ENCODE measurements at places on chromosomes 6 and 20. TPM values are rescaled to one million over a fixed set of nuclear protein-coding genes. Genes with fewer than 3 reads are reported as not detected.
A peak's percentile ranks its signal among the peaks of the same experiment; 100 is the strongest.

GRCh38 chr6:61538801-61539200 lies 747.2 kb downstream of the KHDRBS2 start:
- ATAC-seq: no peak

- no peak for ATAC-seq
Observed at GRCh38 chr6:12967686-12968085, 251.1 kb downstream of the PHACTR1 start.

DNA sequence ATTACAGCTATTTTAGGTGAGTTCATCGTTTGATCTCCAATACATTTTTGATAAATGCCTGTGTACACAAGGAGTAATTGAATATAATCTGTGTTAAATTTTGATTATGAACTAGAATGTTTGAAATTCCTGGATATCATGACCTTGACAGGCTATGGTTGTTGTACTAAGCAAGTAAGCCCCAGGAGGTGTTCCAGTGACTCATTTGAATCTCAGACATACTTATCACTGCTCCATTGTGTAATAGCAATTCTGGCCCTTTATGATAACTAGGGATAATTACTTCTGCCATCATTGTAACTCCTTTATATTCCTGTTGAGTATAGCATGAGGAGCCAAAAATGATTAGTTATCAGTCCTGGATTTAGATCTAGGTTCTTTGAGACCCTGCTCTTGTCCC lies 1424.6 kb upstream of the ADGRB3 start:
- no peak for ATAC-seq

GRCh38 chr20:6767536-6768227 lies at the start of gene BMP2:
BMP2 (plus strand) TSS chr20:6767686; CDS start chr20:6770127, 2,441 bp downstream.
- no peak for ATAC-seq

DNA sequence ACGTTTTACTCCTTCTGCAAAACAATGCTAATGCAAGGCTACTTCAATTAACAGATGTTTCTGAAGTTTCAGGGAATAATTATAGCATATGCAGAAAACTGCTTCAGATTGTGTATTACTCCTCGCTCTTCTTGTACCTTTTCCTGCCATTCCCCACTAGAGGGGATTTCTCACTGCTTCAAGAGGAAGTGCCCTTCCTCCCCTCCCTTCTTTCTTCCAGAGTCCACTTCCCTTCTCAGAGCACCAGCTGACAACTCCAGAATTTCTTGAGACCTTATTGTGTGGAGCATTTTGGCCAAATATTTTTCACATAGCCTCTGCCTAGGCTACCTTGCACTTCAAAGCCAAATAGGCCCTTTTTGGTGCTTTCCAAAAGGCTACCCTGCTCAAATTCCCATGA lies 12.7 kb upstream of the MCUR1 start:
- ATAC-seq: no peak

- no peak for ATAC-seq
Observed at GRCh38 chr6:35046862-35047261, 94.3 kb downstream of the TCP11 start.

DNA sequence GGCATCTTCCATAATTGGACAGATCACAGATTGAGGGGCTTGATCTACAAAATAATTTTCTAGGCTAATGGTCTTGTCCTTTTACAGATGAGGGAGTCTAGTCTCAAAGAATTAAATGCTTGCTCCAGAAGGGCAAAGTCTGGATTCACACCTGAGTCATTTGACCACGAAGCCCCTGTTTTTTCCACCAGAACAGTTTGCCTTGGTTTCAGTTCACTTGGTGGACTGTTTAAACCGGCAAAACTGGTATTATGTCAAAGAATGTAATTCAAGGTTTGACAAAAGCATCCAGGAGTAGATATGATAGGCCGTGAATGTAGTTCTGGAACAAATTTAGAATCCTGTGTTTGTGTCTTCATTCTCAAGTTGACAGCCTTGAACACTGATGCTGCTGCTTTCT lies 3.3 kb downstream of the MYO6 start:
- no peak for ATAC-seq

DNA sequence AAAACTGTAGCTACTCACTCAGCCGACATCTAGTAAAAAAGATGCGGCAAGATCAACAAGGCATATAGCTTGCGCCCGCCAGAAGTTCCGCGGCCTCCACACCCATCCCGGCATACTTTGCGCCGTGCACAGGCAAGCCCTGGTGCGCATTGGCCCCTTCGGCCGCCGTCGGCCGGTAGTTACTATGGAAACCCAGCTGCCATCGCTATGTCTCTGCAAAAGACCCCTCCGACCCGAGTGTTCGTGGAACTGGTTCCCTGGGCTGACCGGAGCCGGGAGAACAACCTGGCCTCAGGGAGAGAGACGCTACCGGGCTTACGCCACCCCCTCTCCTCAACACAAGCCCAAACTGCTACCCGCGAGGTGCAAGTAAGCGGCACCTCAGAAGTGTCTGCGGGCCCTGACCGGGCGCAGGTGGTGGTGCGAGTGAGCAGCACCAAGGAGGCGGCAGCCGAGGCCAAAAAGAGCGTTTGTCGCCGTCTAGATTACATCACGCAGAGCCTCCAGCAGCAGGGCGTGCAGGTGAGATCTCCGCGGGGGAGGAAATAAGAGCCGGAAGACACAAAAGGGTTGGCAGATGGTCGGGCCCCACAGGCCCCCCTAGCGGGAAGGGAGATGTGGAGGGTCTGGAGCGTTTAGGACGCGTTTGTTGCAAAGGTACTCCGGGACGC lies at the start of gene IRAK1BP1:
IRAK1BP1 (plus strand) TSS at position 182 of the 671 bp plus-strand sequence; CDS start at position 208, 26 bp downstream.
- peak; percentile 98 for ATAC-seq

DNA sequence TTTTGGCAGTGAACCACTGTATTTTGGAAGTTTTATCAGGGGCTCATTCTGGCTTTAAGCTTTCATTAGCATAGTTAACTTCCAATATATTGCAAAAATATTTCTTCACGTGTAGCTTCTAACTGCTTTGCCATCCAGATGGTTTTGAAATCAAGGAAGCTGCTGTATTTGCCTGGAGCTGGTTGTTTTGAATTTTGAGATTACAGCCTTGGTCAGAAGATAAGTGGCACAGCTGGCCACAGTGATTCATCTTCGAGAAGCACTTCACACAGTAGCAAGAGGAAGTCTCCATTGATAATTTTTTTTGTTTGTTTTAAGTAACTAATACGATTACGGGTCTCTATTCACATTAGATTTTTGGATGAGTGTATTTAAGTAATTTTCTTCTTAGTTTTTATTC lies 3.8 kb downstream of the APCDD1L start:
- ATAC-seq: no peak

GRCh38 chr6:96089173-96089572 lies 73.4 kb downstream of the FUT9 start:
- ATAC-seq: no peak

DNA sequence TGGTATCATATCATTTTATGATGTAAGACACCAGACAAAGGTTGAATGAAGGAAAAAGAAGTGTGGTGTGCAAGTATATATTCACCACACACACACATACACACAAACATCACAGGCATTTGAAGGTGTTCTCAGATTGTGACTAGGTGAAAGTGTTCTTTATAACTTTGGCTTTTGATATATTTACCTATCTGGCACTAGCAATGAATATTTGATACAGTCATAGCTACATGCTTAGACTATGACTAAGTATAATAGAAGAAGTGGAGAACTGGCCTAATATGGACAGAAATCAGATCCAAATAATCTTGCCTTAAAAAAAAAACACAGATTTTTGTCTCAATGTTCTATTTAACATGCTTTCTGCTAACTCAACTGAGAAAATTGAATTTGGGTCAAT lies 809.9 kb downstream of the KIF16B start:
- no peak for ATAC-seq

DNA sequence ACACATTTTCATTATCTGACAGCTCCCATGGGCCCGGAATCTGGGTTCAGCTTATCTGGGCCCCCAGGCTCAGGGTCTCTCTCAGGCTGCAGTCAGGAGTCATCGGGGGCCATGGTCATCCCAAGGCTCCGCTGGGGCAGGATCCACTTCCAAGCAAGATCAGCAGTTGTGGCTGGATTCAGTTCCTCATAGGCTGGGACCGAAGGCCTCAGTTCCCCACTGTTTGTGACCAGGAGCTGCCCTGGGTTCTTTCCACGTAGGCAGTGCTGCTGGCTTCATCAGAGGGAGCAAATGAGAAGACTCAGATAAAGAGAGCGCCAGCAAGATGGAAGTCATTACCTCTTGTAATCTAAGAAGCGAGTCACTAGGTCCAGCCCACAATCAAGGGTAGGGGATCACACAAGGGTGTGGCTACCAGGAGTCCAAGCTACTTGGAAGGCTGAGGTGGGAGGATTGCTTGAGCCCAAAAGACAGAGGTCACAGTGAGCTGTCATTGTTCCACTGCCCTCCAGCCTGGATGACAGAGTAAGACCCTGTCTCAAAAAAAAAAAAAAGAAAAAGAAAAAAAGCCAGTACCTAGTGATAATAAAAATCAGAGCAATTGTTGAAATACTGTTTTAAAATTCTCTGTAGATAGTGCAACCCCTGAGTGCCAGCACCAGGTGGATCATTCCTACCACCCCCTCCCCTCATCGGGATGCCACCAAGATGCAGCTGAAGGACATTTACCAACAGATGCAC lies 162.7 kb downstream of the NFATC2 start:
- no peak for ATAC-seq

DNA sequence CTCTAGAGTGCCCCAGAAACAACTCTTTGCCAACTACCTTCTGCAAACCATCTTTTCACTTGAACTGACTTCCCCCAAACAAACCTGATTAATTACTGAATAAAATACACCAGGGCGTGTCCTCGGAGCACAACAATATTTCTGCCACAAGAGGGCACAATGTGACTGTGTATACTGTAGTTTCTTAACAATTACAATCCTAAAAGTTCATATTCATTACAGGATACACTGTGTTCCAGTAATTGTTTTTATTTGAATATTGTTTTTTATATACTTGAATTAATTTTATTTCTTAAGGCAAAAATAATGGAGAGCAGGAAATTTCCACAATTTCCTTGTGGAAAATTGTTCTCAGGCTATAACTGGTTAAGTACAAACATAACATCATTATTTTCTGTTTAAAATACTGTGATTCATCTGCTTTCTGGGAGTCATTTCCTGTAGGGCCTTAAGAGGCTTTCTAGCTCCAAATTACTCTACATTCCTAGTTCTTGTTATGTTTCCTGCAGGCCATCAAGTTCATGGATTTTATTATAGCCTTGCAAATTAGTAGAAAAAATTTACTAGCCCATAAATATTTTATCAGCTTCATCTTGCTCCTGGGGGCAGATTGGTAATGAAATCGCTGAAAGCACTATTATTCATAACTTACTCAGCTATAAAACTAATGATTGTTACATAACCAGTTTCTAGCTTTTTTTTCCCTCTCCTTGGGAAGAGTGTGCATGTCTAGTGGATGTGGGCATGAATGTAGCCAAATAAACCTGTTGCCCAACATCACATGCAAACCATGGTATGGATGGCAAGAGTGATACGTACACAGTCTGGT lies 51.9 kb upstream of the SLC22A16 start:
- ATAC-seq: peak; percentile 68

GRCh38 chr20:40813029-40813431 lies 124.0 kb upstream of the MAFB start:
- ATAC-seq: no peak

DNA sequence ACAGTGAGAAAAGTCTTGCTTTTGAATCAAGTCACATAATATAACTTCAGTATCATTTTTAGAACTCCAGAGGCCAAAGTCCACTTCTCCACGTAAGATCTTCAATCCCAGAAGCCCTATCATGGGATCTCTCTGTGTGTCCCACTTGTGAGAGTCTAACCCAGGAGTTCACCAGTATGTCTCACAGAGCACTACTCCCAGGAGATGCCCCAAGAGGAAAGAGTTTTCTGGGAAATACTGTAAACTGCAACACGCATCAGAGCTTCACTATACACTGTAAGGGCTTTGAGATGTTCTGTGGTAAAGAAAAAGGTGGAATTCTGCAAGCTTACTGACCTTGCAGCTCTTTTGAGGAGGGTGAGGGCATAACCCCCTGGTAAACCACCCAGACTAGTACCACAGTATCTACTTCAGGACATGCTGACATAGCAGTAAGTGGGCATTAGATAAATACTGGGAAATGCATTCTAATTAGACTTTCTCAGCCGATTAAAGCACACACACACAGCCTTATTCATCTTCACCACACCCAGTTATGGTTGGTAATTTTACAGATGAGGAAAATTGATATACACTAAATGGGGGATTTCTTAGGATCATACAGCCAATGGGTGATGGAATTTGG lies 12.3 kb downstream of the DCBLD1 start:
- no peak for ATAC-seq

The OVOL2 gene
- not detected for total RNA-seq

The LST1 gene
- total RNA-seq: 8.1 TPM

The RIPPLY2 gene
- not detected for total RNA-seq

The TNXB gene
- 26.8 TPM for total RNA-seq

The METTL24 gene
- not detected for total RNA-seq

The NRSN1 gene
- not detected for total RNA-seq

The MLN gene
- not detected for total RNA-seq

The MEI4 gene
- not detected for total RNA-seq

The BACH2 gene
- 3.0 TPM for total RNA-seq

The GMPR gene
- total RNA-seq: not detected

The ACTL10 gene
- 2.6 TPM for total RNA-seq

All from activated T-helper 17 cell treated with anti-CD3 and anti-CD28 coated beads, Interleukin-2, amount 50 U/mL, for 72 hours (primary cell).